Activated CD4-positive, alpha-beta memory T cell treated with anti-CD3 and anti-CD28 coated beads for 36 hours (primary cell): ENCODE measurements at places on chromosomes 13 and 19. TPM values are rescaled to one million over a fixed set of nuclear protein-coding genes. Genes with fewer than 3 reads are reported as not detected.

The RPL21 gene
- 1,539 TPM for total RNA-seq

The SYCN gene
- not detected for total RNA-seq

The PRR36 gene
- 0.19 TPM for total RNA-seq

The ZNF582 gene
- total RNA-seq = 0.58 TPM

The TRIM28 gene
- 408 TPM for total RNA-seq

The ZNF473 gene
- total RNA-seq = 9.0 TPM

The CA11 gene
- 12.7 TPM for total RNA-seq

The WDR18 gene
- total RNA-seq = 75.8 TPM

The ZNF816 gene
- total RNA-seq = 11.4 TPM

The NPAS1 gene
- not detected for total RNA-seq

The CCDC106 gene
- total RNA-seq = 3.6 TPM

The UBE2L5 gene
- total RNA-seq = not detected

The ZNF320 gene
- total RNA-seq = 5.4 TPM

The NCR1 gene
- total RNA-seq = not detected

The RFPL4AL1 gene
- not detected for total RNA-seq

The ZNF296 gene
- 3.6 TPM for total RNA-seq

The PEG3 gene
- not detected for total RNA-seq

The KANK3 gene
- total RNA-seq = 2.3 TPM

The SIGLECL1 gene
- total RNA-seq = not detected

The NOTCH3 gene
- not detected for total RNA-seq
